Uterus (tissue), 4 donors: ENCODE measurements at places on chromosomes 13 and 19. TPM values are rescaled to one million over a fixed set of nuclear protein-coding genes. Genes with fewer than 3 reads are reported as not detected.

The CGB8 gene
- total RNA-seq = not detected

GRCh38 chr19:45863840-45864628 lies at the start of gene FOXA3:
TSS of gene FOXA3 (plus strand) at chr19:45864326. CDS start at chr19:45864457, 131 bp downstream.
- DNase-seq = no peak
- H3K27ac ChIP-seq = no peak within 1 kb of the TSS
- no peaks in the 10 kb centered on the region for H3K4me1 ChIP-seq
- peaks cover 7% of the 10 kb centered on the region for H3K27me3 ChIP-seq
- H3K4me3 ChIP-seq = peak within 1 kb of the TSS; percentile 99

The PLK5 gene
- total RNA-seq = 0.21 TPM

DNA sequence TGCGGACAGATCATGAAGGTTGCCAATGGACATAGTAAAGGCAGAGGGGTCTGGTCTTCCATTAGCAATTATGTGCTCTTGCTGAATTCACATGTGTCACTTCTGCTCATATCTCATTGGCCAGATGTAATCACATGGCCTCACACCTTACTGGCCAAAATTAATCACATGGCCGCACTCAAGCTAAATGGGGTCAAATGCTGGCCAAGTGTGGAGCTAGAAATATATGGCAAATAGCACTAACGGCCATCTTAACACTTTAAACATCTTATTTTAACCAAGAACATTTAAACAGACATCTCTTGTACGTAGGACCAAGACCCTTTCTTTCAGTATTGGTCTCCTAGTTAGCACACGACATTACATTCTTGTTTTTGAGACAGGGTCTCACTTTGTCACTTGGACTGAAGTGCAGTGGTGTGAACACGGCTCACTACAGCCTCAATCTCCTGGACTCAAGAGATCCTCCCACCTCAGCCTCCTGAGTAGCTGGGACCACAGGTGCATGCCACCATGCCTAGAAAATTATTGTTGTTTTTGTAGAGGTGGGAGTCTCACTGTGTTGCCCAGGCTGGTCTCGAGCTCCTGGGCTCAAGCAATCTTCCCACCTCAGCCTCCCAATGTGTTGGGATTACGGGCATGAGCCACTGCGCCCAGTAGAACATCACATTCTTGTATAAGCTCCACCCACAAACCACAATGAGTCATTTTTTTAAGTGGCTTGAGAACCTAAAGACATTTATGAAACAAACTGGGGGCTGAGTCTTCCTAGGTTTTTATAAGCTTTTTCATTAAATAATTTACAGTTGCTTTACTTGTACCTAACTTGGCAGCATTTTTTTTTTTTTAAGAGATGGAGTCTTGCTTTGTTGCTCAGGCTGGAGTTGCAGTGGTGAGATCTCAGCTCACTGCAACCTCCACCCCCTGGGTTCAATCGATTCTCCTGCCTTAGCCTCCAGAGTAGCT lies 2.9 kb upstream of the PTOV1 start:
- no peaks in the 10 kb centered on the region for H3K36me3 ChIP-seq
- H3K27ac ChIP-seq = no peak overlapping the region
- no peak overlapping the region for H3K4me3 ChIP-seq
- DNase-seq = no peak
- H3K27me3 ChIP-seq = no peaks in the 10 kb centered on the region

The CCDC169 gene
- total RNA-seq = 3.2 TPM

GRCh38 chr19:49331616-49332055 lies 3.6 kb upstream of the CD37 start:
- H3K4me1 ChIP-seq = no peaks in the 10 kb centered on the region
- H3K27ac ChIP-seq = no peak overlapping the region
- DNase-seq = no peak
- H3K36me3 ChIP-seq = no peaks in the 10 kb centered on the region

DNA sequence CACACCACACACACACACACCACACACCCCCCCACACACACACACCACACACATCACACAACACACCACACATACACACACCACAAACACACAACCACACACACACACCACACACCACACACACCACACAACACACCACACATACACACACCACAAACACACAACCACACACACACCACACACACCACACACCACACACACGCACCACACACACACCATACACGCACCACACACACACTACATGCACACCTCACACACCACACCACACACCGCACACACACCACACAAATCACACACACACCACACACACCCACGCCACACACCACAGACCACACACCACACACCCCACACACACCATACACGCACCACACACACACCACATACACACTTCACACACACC lies 83.5 kb downstream of the ZNF557 start:
- H3K27ac ChIP-seq = no peak overlapping the region
- no peak overlapping the region for H3K4me3 ChIP-seq
- H3K36me3 ChIP-seq = no peaks in the 10 kb centered on the region
- no peak for DNase-seq
- H3K4me1 ChIP-seq = no peaks in the 10 kb centered on the region
- H3K27me3 ChIP-seq = no peaks in the 10 kb centered on the region
